ENCODE measurements at places on chromosomes 4 and X.

DNA sequence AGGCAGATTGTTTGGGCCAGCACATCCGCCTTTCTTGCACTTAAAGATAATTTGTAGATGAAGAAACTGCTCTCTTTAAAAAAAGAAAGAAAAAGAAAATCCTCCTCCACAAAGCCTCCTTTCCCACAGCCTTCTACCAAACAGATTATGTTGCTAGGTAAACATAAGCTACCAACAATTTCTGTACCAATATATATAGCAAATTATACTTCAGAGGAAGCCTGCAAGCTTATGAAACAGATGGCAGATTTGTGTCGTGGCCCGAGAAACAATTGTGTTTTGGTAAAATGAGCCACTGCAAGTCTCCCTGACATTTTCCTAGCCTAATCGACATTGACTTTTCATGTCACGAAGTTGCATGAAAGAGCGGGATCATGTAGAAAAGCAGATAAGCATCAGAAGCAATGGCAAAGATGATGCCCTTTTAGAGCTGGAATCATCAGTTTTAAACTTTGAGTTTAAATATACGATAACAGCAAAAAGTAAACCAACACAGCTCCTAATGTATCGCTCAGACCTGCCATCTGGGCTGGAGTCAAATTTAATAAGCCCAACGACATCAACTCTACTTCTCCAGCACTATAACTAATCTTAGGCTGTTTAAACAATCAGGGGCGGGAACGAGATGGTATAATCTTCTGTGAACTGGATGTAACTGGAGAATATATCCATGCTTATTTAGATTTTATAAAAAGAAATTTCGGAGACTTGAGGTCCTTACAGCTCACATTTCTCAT is 94.9 kb upstream of the PLAC1 start:
- no peak for DNase-seq

DNA sequence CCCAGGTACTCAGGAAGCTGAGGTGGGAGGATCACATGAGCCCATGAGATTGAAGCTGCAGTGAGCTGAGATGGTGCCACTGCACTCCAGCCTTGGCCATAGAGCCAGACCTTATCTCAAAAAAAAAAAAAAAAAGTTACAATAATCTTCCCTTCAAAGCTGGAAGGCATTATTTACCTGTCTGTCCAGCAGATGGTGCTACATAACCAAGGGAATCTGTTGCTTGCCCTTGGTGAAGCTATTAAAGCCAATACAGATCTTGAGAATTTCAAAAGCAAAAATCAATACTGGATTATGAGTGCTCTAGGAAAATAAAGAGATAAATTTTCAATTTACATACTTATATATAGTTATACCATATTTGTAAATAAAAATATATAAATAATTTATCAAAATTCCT is 25.9 kb downstream of the PKD2 start:
- DNase-seq, result no peak

DNA sequence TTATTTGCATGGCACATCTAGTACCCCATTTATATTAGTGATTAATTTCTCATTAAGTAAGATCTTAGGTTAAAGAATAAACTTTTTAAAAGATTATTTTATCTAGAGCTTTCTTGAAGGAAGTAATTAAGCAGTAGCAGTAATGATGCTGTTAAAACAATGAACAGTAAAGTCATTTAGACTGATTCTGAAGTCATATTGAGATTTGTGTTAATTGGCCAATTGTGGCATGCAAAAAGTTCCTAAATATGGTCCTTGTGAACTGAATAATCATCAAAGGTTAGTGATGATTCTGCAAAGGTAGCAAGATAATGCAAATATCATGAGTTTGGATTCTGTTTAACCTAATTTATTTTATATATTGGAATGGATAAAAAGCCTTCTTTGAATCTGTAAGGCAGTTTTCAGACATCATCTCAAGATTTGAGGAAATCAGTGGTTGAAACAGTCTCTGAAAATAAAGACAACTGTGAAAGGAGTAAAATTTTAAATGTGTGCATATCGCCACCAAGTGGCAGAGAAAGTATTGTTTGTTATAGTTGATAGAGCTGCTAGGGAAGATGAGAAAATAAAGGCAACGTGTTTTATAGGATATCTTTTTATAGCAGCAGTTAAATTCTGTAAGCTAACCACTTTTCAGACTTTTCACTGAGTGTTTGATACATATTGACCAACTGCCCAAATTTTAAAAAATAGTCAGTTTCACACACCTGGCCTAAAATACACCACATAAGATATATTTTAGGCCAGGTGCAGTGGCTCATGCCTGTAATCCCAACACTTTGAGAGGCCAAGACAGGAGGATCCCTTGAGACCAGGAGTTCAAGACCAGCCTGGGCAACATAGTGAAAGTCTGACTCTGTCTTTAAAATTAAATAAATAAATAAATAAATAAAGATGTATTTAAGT is 79.6 kb downstream of the CCKAR start:
- no peak for DNase-seq

- DNase-seq, result no peak
Measured at GRCh38 chr4:183966371-183966770, 61.3 kb downstream of the STOX2 start.

DNA sequence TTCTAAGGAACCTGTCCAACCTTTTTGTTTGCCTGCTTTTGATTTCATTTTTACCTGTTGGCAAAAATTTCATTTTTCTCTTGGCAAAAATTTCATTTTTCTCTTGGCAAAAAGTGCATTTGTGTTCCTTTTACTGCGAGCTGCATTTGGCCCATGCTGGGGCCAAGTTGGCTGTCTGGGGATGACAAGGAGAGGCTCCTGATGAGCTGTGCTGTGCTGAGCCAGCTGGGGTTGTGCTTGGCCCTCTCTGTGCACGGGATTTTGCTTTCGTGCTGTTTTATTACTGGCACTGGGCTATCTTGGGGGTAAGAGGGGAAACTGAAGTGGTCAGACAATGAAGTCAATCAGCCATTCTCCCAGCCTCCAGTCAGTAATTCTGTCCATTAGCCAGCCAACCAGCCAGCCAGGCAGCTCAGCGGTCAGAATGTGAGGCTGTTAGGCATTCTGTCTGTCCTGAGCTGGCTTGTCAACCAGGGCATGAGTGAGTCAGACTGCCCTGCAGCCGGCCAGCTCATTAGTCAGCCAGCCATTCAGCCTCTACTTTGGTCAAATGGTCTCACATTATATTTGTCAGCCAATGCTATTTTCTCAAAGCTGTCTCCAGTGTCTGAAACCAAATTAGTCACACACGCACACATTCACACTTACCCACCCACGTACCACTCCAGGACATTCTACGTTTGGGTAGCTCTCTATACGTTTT is 56.9 kb upstream of the PRPS1 start:
- DNase-seq, result no peak

DNA sequence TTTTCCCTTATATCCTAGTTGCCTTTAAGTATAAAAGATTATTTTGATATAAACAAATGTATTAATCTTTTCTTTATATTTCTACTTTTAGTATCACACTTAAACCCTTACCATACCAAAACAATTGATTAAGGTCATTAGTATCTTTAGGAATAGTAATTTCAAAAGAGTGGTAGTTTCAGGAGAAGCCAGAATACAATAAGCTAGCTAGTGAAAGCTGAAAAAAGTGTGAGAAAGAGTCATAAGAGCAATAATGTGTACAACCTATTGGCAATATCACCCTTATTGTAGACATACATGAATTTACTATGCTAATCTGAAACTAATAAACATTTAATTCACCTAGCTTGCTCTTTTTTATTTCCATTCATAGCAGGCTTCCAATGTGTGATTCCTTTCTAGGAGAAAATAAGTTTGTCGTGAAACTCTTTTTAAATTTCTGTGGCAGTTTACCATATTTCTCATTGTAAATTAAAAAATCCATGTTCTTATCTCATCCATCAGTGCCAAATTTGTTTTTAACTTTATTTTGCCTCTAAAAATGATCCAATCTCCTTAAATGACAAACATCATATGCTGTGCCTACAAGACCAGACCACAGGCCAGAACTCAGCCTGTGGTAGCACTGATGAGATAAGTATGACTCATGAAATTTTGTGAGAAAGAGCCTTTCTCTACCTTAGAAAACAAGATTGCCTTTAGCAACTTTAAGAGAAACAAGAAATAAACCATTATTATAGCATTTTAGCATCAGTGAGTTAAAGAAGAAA is 8.1 kb downstream of the NEK1 start:
- no peak for DNase-seq

- DNase-seq, result no peak
Measured at GRCh38 chr4:129337228-129337620, 241.3 kb downstream of the C4orf33 start.

DNA sequence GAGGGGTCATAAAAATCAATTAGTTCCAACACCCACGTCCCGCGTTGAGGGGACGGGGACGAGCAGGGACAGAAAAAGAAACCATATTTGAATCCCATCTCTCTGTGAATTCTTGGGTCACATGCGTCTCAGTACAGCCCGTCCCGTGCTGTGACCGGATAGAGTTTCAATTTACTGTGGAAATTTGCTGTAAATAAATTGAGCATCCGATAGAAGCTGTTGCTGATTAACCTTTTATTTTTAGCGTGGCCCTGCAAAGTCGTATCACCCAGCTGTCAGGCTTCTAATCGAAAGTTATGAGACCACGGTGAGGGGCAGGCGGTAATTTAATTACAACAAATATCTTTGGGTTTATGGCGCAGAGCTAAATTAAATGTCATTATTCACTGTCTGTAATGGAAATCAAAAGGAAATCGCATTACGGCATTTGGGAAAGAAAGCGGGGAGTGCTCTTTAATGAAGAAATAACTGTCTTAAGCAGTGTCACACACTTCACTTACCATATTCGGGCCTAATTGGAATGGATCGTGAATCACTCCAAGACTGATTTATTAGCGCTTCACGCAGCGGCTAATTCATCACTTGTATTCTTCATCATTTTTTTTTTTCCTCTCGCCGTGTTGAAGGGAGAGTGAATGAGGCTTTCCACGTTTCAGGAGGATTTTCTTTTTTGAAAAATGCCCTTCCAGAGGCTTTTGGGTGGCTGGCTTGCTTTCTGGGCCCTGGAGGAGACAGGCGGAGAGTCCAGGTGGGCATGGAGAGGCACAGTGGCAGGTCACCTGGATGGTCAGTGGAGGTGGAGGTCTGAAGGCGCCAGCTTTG is 7.3 kb downstream of the SHOX start:
- no peak for DNase-seq

GRCh38 chr4:172369471-172369959 is 556.3 kb downstream of the GALNTL6 start:
- no peak for DNase-seq

DNA sequence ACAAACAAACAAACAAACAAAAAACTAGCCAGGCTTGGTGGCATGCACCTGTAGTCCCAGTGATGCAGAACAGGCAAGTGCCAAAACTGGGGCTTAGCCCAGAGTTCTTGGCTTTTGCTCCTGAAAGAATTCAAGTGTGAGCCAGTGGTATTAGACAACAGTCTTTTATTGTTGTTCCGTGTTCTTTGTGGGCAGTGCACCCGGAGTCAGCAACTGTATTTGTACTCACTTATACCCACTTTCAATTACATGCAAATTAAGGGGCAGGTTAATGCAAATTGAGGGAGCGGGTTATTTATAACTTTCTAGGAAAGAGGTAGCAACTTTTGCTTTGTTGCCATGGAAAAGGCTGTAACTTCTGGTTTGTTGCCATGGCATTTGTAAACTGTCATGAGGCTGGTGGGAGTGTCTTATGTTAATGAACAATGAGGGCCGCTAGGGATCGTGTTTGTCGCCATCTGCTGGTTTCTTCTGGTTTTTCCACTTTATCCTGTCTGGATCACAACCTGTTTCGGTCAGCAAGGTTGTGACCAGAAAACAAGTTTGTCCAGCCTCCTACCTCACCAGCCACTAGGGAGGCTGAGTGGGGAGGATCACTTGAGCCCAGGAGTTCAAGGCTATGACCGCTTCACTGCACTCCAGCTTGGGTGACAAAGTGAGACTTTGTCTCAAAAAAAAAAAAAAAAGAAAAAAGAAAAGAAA is 88.8 kb upstream of the ESX1 start:
- no peak for DNase-seq

DNA sequence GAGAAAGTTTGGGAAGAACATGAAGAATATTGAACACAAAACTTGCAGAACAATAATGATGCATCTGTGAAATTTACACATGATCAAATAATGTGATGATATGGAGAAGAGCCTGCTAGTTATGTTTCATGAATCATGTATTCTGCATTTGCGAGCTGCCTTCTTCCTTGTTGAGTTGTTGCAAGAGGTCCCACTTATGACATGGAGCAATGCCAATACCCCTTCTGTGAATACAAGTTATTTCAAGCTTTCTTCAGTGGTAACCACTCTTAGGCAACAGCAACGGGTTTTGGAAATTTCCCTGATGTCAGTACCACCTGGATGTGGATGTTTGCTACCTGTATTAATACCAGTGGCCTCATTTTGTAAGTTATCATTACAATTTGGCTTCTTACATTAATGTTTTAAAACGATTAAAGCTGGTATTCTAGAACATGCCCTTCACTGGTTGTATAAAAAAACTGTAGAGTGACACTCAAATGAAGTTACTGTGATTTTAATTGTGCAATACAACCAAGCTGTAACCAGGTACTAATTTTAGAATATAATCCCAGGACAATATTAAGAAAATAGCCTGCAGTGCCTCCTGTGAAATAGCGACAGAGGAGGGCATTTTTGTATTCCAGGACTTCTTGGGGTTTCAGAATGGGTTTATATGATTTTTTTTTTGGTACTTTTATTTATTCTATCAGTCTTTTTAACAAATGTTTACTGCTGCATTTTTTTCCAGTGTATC is 25.3 kb downstream of the IQCM start:
- DNase-seq, result no peak

- DNase-seq, result no peak
Measured at GRCh38 chrX:77755561-77755960, 30.5 kb downstream of the ATRX start.

GRCh38 chr4:40607221-40607620 is 22.4 kb downstream of the RBM47 start:
- DNase-seq, result no peak

- DNase-seq, result no peak
Measured at GRCh38 chr4:105520819-105521790, 31.3 kb upstream of the ARHGEF38 start.

DNA sequence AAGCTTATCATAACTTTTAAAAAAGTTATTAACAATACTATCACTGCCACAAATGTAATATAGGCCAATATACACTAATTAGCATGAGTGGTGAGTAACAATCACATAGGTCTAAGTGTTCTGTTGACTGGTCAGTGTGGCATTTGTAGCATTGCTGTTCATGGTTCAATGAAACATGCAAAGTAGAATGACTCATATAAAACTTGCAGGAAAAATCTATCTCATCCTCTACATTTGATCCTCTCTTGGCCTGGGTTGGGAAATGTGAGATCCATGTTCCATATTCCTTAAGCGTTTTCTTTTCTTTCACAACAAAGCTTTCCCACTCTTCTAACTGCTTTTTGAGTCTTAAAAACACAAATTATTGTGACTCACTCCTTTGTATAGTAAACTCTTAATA is 1418.7 kb downstream of the FSTL5 start:
- DNase-seq, result no peak

DNA sequence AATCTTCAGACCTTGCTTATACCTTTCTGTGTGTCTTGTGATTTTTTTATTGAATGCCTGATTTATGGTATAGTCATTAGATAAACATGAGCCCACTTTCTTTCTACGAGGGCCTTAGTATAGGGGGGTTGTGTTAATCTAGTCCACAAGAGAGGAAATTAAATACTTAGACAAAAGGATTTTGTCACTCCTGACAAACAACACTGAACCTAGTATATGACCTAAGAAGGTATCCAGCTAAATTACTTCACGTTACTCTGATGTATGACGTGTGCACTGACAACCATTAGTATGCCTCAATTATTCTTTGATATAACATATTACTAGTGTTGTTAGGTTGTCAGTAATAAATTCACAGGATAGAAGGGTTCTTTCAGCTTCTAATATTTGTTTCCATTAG is 2.8 kb upstream of the PRR27 start:
- no peak for DNase-seq

- DNase-seq, result no peak
Measured at GRCh38 chrX:93264261-93265002, 408.9 kb downstream of the NAP1L3 start.

Measured in left ventricle myocardium inferior (tissue), 1 donor.